Right hindlimb (tissue), 1 donor: ENCODE measurements at places on chromosomes 3 and 15.

DNA sequence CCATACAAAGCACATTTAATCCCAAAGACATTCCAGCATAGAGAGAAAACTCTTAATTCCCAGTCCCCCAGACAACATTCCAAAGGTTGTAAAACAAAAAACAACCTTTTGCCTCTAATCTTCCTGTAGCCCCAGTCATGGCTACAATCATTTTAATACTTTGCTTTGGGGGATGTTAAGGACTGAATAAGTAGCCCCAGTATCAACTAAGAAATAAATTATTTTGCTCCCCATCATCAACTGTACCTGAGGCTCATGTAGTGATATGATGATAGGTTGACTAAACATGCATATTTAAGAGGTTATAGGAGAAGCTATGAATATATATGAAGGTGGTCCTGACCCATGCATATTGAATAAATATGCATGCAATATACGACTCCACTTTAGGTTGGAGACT lies 40.6 kb downstream of the PRR20G start:
- no peak for DNase-seq

GRCh38 chr3:243356-243725 lies 46.8 kb downstream of the CHL1 start:
- no peak for DNase-seq

GRCh38 chr3:109392293-109392692 lies 54.9 kb upstream of the DPPA4 start:
- no peak for DNase-seq

DNA sequence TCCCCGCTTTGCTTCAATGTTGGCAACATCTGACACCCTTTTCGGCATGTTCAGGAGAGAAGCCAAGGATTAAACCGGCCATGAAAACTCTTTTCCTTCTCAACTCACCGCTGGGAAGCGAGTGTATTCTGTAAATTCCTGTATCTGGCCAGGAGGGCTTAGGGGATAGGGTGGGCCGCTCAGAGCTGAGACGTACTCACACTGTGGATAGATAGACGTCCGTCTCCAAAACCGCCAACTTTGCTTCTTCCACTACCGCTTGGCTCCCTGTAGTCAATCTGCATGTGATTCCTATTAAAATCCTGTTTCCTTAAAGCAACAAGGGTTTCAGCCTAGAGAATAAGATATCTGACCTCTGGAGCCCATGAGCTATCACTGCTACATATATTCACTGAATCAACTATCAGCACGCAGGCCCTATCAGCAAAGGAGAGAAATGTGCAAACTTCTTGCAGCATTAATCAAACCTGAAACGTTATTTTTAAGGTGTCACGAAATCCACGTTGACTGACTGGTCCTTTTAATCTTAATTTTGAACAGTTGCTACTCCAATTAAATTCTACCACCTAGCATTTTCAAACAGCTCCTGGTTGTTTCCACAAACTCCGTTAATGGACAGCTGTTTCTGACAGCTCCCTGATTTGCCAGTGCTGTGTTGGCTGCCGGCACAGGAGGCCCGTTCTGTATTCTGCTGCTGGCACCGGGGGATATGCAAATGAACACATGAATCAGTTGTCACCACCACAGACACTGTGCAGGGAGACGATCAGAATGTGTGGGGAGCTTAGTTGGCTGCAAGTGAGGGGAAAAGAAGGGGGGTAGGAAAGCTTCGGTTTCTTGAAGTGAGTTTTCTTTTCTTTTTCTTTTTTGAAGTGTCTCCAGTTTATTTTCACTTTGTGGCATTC lies 438.9 kb upstream of the ARRDC4 start:
- DNase-seq = peak; percentile 44

DNA sequence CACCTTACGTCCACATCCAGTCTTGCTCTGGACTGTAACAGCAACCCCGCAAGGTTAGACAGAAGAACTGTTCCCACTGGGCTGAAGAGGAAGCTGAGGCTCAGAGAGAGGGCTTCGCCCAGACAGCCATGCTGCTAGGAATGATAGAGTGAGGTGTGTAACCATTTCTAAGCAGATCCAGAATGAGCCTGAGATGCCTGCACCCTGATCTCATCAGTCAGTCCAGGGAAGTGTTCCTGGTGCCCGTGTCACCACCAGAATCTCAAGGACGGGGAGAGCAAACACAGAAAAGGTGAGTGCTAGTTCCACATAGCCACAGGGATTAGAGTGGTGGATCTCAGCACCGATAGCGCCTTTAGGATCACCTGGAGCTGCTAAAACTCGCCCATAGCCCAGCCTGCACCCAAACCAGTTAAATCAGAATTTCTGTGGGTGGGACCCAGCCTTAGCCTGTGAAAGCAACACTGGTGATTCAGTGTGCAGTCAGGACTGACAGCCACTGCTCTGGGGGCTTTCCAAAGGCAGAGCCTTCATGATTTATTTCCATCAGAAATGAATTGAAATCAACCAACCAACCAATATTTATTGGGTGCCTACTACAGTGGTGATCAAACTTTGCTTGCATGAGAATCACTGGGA lies 12.3 kb downstream of the ISLR start:
- DNase-seq = no peak

DNA sequence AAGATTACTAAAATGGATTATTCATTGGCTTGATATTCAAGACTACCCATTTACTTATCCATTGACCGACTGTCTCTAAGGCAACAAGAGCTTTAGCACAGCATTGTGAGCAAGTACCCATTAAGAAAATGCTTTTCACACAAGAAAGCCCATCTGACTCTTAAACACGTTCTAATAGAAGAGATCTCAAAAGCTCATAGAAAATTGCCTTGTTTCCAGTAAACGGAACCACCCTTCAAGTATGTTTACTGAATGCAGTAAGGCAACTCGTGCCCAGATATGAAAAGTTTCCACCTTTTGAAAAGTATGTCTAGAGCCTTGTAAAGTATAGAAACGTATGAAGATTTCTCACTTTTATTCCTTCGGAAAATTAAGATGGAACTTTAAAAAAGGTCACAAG lies 655.3 kb upstream of the ALCAM start:
- DNase-seq = no peak

DNA sequence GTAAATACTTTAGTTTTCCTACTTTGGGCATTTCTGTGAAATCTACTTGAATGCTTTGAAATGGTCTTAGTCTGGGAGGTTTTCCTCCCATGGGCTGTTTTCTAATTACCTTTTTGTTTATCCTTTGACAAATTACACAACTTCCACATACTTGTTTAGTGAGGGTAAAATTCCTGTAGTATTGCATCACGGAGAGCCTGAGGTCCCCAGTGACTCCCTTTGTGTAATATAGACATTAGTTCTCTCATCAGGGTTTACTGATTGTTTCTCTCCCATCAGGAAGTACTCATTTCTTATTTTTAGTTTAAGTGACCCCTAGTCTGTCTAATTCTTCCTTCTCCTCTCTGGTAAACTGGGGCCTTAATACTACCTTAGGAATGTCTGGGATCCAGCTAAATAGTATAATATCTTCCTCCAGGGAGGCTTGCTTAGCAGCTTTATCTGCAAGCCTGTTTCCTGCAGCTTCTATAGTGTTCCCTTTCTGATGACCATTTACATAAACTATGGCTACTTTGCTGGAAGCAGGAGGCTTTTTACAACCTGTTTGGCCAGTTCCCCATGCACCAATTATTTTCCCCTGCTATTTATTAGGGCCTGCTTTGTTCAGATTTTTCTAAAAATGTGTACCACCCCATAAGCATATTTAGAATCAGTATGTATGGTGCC lies 87.2 kb upstream of the XCR1 start:
- no peak for DNase-seq

- DNase-seq = no peak
Observed at GRCh38 chr15:62363913-62364312, 198.8 kb upstream of the C2CD4B start.
